ENCODE measurements at places on chromosomes 11 and 22. TPM values are rescaled to one million over a fixed set of nuclear protein-coding genes. Genes with fewer than 3 reads are reported as not detected.

The MN1 gene
- 0.17 TPM for total RNA-seq

The MFRP gene
- not detected for total RNA-seq

The TUBA8 gene
- total RNA-seq, result 0.35 TPM

The MYO7A gene
- 0.35 TPM for total RNA-seq

The SLC25A18 gene
- total RNA-seq, result 0.20 TPM

The TAGLN gene
- total RNA-seq, result 487 TPM

The CHADL gene
- 0.87 TPM for total RNA-seq

The ME3 gene
- 28.8 TPM for total RNA-seq

- no peak for DNase-seq
Observed at GRCh38 chr11:58597486-58598144, 18.8 kb downstream of the ZFP91 start.

- DNase-seq, result no peak
Observed at GRCh38 chr11:45151362-45151982, 5.0 kb downstream of the PRDM11 start.

- DNase-seq, result no peak
Observed at GRCh38 chr11:32039149-32039548, 51.7 kb upstream of the RCN1 start.

DNA sequence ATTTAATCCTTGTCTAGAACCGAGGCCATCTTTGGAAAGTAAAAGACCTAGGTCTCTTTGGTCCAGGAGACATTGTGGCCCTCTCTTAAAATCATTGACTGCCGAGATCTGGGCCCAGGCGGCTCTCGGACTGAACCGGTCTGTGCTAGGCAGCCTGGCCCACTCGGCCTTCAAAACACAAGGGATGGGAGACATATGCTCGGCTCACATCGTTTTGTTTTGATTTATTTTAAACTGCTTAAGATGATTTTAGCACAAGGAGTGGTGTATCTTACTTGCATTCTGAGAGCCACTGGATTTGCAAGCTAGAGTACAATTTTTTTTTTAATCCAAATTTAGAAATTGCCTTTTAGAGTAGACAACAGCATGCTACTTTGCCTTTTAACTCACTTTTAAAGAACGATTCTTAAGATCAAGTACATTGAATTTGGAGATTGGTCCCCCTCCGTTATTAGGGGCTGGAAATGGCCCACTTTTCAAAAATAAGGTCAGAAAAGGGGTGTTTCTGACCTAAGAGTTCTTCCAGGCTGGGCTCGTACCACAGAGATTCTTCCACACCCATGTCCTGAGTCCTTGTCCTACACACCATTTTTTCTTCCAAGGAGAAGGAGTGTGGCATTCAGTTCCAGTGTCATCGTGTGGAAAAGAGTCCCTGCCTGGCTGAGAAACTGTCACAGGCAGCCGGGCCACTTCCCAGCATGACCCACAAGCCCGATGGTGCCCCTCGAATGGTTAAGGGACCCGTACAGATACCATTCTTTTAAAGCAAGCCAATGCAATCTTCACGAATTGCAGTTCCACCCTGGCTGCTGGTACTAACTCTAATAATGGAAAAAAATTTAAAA is 80.5 kb upstream of the WNT7B start:
- DNase-seq, result no peak

DNA sequence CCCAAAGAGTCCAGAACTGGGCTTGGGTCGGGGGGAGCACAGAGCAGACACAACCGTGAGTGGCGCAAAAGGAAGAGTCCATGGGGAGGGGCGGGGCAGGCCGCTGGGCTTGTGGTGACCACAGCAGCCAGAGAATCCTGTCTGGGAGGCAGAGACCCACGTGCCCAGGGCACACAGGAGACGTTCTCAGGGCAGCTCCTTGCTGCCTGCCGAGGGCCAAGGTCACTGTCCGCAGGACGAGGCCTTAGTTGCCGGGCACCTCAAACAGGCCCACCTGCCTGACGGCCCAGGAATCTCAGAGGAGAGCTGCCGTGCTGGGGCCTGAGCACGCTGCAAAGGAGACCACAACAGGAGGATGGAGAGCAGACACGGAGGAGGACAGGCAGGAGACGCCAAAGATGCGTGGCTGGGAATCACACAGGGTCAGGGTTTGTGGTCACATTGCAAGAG is 87.8 kb downstream of the MYEOV start:
- no peak for DNase-seq

DNA sequence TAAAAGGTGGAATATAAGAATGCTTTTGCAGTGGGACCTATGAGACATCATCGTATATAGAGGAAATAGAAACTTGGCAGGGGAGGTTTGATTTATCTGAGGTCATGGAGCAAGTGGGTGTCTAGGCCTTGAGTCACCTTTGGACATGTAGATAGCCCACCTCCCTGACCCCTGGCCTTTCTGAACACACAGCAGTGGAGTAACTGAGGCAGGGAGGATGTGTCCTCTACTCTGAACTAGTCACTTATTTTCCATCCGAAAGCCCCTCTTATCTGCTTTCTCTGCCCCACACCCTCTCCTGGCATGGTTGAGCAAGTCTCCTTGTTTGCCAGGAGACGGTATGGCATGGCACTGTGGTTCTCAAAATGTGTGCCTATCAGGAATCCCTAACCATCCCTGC is 7.9 kb downstream of the CD82 start:
- DNase-seq, result no peak

DNA sequence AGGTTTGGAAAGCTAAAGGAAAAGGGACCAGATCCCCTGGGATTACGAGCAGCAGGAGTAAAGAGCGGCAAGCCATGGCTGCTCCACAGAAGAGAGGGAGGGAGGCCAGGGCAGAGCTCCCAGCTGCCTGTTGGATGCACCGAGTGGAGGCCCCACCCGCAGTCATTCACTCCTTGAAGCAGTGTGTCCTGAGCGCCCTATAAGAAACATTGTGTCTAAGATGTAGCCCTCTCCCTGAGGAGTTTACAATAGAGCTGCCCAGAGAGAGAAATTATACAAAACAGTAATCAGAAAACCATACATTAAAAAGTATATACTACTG is 54.7 kb upstream of the CSNK2A3 start:
- no peak for DNase-seq

DNA sequence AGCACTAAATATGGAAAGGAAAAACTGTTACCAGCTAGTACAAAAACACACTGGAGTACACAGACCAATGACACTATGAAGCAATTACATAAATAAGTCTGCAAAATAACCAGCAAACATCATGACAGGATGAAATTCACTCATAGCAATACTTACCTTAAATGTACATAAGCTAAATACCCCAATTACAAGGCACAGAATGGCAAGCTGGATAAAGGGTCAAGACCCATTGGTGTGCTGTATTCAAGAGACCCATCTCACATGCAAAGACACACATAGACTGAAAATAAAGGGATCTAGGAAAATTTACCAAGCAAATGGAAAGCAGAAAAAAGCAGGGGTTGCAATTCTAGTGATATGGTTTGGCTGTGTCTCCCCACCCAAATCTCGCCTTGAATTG is 44.0 kb upstream of the CALCA start:
- no peak for DNase-seq

DNA sequence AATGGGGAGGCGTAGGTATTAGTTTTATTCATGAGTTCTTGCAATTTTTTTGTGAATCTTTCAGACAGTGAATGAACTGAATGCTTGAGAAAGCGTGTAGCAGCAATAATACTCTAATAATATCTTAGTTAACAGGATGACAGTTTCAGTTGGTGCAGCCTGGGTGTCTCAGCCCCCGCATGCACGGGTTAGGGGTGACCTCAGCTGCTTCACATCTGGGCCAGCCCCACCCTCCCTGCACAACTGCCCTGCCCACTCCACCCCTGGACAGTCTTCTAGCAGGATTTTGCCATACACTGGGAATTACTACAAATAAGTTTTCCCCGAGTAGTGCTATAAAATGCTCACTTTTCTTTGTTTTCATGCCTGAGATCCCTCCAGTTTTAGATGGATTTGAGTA is 83.2 kb downstream of the ST3GAL4 start:
- DNase-seq, result no peak

DNA sequence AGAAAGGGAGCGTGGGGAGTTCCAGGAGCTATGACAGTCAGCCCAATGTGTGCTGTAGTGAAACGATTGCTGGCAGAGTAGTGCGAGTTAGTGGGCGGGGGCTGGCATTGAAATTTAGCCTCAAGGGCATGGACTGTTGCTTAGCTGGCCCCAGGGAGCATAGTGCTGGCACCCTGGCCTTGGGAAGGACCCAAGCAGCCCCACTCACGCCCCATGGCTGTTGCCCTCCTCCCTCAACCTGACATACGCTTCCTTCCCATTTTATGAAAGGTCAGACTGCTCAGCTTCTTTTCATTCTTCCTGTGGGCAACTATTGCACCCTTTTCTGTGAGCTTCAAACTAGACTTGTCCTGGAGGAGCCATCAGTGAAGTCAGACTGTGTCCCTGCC is 52.0 kb upstream of the SUSD2 start:
- DNase-seq, result no peak

GRCh38 chr11:100010393-100010792 is 676.7 kb upstream of the ARHGAP42 start:
- DNase-seq, result no peak

DNA sequence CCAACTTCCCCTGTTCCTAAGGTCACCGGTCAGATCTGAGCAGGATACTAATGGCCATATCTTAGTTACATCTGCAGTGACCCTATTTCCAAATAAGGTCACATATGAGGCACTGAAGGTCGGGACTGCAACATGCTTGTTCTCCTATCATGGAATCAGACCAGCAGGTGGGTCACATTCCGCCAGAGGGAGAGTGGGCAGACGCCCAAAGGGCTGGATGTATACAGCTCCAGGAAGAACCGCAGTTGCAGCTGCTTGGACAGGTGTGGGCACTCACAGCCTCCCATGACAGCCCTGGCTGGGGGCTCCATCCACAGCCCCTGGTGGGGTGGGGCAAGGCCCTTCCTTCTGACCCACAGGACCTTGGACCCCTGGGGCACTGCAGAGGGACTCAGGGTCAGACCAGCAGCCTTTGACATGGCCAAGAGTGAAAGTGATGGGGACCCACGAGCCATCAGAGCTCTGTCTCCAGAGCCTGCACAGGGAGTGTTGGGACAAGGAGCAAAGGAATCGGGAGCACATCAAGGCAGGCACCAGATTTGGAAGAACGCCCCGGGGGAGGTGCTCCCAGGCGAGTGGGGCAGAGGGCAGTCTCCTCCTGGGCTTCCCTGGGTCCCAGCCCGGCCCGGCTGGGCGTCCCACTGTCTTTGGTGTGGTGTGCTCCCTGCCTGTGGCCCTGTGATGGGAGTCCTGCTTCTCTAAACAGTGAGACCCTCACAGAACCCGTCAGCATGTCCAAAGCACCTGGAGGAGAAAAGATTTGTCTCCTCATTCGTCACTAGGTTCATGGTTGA is 13.3 kb upstream of the CD81 start:
- DNase-seq, result no peak

GRCh38 chr11:73177380-73177777 is 35.3 kb upstream of the FCHSD2 start:
- no peak for DNase-seq

GRCh38 chr11:119262668-119263351 is 54.1 kb downstream of the MCAM start:
- DNase-seq, result peak; percentile 34
